ENCODE measurements at places on chromosomes 11 and 22. TPM values are rescaled to one million over a fixed set of nuclear protein-coding genes. Genes with fewer than 3 reads are reported as not detected.

DNA sequence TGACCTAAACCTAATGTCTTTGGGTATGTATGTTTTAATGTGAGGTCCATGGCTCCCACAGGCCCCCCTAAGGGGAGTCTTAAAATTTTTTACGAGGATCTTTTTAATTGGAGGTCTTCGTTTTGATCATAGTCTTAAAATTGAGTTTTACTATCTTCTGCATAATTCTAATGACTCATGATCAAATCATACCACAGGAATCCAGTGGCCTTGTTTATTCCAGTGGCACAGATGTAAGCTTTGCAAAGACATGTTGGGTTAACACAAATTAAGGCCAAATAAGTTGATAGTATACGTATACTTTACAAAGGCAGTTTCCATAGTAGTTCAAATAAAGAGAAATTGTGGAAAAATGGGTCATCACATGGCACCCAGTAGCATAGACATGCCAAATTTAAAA, 33.9 kb upstream of the FJX1 start:
- DNase-seq = no peak

DNA sequence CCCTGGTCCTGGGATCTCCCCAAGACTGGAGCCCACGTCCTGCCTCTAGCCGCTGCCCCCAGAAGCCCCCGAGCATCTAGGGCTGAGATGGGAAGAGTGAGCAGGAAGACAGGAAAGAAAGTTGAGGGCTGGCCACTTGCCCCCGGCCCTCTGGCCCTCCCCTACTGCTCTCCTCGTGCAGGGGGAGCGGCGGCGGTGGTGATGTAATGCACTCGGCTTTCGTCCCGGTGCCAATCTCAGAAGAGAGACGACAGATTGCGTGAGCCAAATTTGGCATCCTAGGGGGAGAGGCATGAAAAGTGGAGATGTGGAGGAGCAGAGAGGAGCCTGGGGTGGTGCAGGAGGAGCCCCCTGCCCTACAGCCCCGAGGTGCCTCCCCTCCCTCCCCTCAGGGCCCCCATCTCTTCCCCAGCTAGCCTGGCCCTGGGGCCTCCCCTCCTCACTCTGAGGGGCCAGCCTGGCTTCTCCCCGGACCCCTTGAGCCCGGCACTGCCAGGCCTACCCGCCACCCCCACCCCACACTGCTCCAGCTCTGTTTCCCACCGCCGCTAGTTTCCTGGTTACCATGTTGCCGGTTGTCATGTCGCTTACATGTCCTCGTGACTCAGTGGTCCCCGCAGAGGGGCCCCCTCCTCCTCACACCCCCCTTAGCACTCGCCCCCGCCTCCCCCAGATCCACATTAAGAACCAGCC, 2.5 kb downstream of the KCNJ4 start:
- DNase-seq = no peak

DNA sequence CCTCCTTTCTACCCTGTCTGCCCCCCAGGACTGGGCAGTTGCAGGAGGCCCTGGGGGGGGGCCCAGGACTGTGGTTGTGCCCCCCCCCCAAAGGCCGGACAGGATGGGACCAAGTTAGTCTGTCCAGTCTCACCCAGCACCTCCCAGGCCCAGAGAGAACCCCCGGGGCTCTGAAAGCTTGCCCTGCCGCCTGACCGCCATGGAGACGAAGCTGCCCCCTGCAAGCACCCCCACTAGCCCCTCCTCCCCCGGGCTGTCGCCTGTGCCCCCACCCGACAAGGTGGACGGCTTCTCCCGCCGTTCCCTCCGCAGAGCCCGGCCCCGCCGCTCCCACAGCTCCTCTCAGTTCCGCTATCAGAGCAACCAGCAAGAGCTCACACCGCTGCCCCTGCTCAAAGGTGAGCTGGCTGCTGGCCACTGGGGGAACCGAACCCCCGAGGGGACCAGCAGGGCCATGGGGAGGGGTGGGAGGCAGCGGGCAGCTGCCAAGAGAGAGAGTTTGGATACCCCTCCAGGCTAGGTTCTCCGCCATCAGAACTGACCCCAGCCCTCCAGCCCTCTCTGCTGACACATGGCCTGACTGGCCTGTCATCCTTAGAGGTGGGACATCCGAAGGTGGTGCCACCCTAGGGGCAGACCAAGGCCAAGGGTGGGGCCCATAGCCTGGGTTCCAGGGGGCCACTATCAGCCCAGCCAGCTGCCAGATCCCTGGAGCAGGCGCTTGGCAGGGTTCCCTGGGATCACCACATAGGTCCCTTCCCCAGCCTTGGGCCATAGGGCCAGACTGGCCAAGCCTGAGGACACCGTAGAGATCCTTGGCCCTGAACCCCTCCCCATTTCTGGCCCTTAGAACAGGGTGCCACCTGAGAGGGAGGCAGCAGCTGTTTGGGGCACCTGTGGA, 1.3 kb downstream of the PPP2R5B start:
- DNase-seq = no peak

DNA sequence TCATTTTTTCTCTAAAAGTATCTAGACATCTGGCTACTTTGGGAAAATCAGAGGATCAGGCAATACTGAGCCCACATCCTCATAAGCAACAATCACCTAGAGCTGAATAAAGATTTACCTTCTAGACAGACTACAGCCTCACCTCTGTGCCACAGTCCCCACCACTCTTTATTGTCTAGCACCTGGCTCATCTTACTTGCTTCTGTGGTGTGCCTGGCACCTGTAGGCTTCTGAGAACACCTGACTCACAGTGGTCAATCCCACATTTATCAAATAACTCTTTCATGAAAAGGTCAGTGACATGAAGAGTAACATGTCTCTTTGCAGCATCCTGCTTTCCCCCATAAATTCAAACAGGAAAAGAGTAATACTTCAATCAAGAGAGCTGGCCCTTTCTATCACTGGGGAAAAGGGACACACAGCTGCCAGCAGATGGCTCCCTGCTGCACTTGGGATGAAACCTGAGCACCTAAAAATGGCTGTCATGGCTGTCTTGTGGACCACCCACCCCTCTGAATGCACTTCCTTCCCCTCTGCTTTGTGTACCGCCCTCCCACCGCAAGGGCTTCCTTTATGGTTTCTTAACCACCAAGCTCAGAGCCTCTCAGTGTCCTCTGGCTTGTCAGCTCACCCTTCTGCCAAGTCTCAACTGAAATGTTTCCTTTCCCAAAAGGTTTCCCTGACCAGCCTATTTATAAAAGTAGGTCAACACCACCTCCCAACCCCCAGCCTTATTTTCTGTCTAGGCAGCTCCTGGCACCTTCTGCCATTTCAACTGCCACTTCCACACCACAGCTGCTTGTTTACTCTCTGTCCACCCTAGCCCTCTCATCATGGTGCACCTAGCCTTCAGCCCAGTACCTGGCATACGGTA, 9.3 kb downstream of the TFIP11 start:
- peak; percentile 33 for DNase-seq

DNA sequence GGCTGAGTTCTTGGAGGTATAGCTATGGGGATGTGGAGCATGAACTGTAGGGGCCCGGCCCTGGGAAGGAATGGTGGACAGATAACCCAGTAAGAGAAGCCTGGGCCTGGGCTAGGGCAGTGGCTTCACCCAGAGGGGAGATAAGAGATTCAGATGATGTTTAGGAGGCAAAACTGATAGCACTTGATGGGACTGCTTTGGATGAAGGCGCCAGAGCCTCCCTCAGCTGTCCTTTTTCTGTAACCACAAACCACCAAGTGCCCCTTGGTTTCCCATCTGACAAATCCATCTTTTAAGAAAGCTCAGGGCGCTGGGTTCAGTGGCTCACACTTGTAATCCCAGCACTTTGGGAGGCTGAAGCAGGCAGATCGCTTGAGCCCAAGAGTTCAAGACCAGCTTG, 23.4 kb downstream of the RELT start:
- DNase-seq = no peak

DNA sequence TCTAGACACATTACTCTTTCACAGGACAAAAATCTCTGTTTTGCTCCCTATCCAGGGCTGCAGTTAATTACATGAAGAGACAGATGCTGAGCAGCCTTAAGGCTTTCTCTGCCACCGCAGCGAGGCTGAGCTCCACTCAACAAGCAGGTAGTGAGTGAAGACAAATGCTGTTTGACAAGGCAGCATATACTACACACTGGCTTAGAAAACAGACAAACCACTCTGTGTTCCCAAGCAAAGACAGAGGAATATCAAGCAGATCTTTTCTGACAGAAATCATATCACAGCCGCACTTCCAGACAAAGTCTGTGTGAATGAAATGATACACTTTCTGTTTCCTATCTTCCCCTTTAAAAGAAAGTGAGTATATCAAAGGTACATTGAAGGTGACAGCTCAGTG, 368.1 kb downstream of the DCDC1 start:
- no peak for DNase-seq

DNA sequence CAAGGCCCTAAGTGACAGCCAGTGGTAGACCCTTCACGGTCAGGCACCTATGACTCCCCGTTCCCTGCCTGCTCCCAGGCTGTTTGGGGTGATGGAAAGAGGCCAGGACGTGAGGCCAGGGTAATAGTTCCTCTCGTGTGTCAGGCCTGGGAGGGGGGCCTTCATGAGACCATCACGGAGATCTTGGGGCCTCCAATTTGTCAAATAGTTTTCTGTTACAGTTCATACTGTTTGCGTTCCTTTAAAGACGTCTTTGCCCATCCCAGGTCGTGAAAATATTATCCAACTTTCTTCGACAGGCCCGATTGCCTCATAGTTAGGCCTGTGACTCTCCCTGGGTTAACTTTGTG, 62.2 kb upstream of the KCNQ1OT1 start:
- no peak for DNase-seq

The NFAM1 gene
- total RNA-seq = 0.64 TPM

The P2RY6 gene
- 1.4 TPM for total RNA-seq

The UPB1 gene
- 0.20 TPM for total RNA-seq

The HBG2 gene
- total RNA-seq = not detected

The VPREB1 gene
- not detected for total RNA-seq

The MYBPC3 gene
- not detected for total RNA-seq

Data from colonic mucosa (tissue), 4 donors.